ENCODE measurements at places on chromosomes 5 and 9.

GRCh38 chr5:78594610-78595457 lies 53.7 kb downstream of the LHFPL2 start:
- DNase-seq: peak; percentile 95

DNA sequence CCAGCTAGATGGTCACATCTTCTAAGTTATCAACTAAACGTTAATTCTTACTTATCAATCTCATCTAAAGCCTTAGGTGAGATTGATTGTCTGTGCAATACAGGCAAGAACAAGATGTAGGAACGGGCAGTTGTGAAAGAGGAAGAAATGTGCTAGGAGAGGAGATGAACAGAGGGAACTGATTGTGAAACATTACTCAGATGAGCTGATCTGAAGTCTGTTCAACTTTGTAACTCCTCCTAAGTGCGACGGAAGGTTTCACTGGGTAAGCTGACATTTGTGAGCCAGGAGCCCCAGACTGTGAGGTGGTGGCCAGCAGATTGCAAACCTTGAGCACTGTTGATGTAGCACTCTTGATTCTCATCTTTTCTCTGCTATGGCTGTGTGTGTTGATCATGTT lies 204.1 kb downstream of the CD180 start:
- DNase-seq: no peak

GRCh38 chr9:38201844-38202243 lies 132.8 kb upstream of the SHB start:
- DNase-seq: no peak

GRCh38 chr9:34178436-34179212 lies at the start of gene UBAP1:
UBAP1 (plus strand) TSS chr9:34179043; CDS start chr9:34220915, 41,872 bp downstream.
- peak; percentile 92 for DNase-seq

GRCh38 chr5:5371957-5372356 lies 50.5 kb upstream of the ICE1 start:
- no peak for DNase-seq

- DNase-seq: no peak
These were observed 449.8 kb downstream of the ISL1 start for GRCh38 chr5:51832934-51833470.

DNA sequence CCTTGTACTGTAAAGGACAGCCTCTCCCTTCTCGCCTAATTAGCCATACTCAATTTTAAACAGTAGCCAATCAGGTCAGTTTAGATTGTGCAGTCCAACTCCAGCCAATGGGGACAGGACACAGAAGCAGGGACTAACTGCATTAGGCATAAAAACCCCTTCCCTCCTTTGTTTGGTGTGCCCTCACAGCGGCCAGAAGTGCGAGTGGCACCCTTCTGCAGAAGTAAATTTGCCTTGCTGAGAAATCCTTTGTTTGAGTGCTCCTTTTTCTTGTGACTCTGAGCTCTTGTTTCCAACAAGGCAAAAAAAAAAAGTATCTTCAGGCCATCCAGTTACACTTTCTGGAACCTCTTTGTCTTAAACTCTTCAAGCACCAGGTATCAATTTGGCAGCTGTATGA lies 97.4 kb downstream of the FAM114A2 start:
- DNase-seq: no peak

DNA sequence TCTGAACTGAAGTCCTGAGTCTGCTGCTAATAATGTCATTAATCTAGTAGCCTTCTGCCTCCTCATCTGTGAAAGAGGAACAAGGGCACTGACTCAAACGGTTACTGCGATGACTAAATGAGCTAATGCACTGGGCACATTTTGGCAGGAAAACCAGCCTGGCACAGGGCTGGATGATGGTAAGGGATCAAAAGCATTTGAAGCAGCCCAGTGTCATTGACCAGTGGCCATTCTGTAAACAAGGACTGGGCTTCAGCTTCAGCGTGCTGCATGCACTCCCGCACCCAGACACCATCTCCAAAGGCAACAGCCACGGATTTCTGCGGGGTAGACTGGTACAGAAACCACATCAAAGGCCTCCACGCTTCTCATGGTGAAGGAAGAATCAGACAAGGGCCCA lies 8.0 kb downstream of the GCNT4 start:
- DNase-seq: no peak

DNA sequence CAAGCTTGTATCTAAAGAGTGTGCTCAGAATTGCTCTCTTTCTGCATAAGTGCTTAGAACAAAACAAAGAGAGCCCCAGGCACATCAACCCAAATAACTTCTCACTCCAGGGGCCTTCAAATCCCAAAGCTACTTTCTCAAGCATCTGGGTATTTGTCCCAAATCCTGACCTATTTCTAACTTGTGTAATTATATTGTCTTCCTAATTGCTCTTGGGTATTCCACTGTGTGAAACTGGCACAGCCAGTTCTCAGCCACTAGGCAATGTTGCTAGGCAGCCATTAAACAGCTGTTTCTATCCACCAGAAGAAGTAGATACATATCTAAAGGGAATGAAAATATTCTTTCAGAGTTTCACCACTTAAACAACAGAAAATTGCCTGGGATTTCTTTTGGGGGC lies 198.8 kb downstream of the PRELID2 start:
- DNase-seq: no peak

- no peak for DNase-seq
These were observed 11.9 kb upstream of the MELK start for GRCh38 chr9:36560771-36561170.

DNA sequence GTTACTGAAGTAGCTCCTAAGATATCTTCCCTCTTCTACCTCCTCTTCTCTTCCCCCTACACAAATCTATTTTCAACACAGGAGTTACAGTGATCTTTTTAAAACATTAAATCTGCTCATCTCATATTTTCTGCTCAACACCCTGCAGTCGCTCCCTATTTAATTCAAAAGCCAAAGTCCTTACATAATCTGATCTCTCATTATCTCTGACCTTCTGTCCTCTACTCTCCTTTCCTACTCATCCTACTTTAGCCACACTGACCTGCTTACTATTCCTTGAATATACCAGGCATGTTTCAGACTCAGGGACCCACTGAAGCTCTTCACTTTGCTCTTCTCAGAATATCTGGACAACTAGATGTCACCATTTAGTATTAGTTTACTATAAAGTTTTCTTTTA lies 87.9 kb downstream of the YTHDC2 start:
- no peak for DNase-seq

DNA sequence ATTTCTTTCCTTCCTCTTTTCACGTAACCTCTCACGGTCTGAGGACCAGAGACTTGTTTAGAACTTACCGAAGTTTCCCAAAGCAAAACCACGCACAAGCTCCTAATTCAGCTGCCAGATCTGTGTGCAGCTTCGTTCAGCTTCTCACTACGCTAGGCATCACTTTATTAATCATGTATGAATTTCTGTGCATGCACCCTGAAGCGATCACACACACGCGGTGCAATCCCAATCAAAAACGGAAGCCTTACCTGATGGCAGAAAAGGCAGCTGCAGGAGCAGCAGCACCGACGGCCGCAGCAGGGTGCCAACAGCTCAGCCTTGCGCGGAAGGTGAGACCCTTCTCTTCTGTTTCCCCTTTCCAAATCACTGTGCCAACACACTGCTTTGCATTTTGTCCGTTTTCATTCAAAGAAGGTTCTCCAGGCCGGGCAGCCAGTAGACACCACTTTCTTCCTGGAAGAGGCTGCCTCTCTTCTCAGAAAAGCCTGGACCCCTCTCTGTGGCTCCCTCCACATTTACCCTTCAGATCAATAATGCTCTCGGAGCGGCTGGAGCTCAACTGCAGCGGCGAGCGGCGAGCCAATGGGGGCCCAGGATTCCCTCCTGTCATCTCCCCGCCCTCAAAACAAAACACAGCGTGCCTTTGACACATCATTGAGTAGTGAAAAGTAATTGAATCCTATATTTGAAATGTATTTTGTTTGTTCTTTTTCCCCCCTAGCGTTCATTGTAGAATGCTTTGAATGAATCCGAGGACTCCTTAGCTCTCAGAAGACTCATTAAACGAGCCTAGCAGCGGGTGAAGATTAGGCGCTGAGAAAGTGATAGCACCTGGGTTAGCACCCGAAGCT lies at the start of gene CDH12:
Gene CDH12, minus strand, starts transcription at position 538 of the 854 bp plus-strand sequence.
- DNase-seq: no peak

- DNase-seq: no peak
These were observed 121.4 kb upstream of the SV2C start for GRCh38 chr5:75961818-75962217.

DNA sequence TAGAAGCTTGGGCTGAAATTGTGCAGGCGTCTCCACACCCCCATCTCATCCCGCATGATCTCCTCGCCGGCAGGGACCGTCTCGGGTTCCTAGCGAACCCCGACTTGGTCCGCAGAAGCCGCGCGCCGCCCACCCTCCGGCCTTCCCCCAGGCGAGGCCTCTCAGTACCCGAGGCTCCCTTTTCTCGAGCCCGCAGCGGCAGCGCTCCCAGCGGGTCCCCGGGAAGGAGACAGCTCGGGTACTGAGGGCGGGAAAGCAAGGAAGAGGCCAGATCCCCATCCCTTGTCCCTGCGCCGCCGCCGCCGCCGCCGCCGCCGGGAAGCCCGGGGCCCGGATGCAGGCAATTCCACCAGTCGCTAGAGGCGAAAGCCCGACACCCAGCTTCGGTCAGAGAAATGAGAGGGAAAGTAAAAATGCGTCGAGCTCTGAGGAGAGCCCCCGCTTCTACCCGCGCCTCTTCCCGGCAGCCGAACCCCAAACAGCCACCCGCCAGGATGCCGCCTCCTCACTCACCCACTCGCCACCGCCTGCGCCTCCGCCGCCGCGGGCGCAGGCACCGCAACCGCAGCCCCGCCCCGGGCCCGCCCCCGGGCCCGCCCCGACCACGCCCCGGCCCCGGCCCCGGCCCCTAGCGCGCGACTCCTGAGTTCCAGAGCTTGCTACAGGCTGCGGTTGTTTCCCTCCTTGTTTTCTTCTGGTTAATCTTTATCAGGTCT lies at the start of gene C9orf72:
Gene C9orf72, minus strand, starts transcription at position 564 of the 716 bp plus-strand sequence. CDS start 6,361 bp downstream, outside the sequence.
- DNase-seq: no peak

DNA sequence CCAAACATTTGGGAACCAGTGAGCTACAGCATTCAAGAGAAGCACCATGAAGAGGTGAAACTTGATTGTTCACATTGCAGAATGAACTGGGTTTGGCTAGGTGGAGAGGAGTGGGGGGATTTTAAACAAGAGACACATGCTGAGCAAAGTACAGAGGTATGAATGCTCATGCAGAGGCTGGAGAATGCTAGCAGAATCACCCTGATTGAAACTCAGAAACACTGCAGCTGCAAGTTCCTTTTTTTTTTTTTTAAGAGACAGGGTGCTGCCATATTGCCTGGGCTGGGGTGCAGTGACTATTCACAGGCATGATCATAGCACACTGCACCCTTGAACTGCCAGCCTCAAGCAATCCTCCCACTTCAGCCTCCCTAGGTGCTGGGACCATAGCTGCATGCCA lies 35.1 kb downstream of the DENND1A start:
- no peak for DNase-seq

- DNase-seq: no peak
These were observed 117.1 kb downstream of the LHX2 start for GRCh38 chr9:124128568-124129166.

DNA sequence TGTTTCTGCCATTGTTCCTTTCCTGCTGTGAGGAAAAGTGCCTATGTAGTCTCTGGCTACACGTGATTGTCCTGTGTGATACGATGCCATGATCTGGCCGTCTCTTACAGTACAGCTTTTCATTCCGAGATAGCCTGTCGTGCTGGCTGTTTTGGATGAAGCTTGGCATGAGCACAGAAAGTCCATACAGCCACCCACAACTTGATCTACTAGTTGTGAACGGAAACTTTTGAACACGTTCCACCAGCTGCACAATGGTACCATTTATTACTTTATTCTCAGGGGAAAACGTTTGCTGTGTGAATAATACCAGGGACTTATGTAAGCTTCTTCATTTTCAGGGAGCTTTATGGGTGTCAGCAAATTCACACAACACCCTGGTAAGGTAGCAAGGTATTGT lies 217.6 kb upstream of the ANKRD55 start:
- no peak for DNase-seq

GRCh38 chr5:106862450-106863193 lies 808.1 kb downstream of the EFNA5 start:
- peak; percentile 84 for DNase-seq

DNA sequence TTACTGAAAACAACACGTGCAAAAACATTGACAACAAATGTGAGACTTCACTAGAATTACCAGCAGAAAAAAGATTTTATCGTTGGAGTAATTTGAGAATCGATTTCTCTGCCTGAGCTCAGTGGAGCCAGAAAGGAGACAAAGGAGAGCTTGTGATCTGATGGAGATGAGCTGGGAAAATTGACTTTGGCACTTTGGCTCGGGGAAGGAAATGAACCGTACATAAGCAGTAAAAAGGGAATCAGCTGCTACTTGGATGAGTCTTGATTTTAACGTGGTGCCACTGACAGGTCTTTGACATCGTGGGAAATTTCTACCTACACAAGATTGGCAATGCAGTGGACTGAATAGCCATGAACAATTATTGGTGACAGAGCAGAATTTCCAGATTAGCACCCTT lies 244.7 kb upstream of the RPS23 start:
- no peak for DNase-seq

Measured in skeletal muscle cell (primary cell).